ENCODE measurements at places on chromosomes 6 and 20.

GRCh38 chr6:152087701-152088100, 280.2 kb downstream of the ESR1 start:
- DNase-seq: no peak

DNA sequence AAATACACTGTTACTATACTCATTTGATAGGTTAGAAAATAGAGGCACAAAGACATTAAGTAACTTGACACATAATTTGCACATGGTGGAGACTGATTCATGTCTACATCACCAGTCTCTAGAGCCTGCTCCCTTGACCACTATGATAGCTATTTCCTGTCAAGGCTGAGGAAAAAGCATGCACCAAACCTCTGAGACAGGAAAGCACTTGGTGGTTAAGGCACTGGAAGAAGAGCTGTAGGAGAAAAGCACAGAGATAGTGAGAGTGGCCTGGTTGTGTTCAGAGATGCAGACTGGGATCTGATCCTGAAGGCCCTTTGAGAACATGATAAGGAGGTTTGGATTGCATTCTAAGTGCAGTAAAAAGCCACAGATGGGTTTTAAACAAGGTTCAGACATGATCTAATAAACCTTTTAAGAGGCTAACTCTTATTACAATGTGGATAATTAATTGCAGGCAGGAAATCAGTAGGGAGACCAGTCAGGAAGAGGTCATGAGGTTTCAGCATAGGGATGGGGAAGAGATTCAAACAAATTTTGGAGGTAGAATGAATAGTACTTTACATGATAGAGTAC, 168.9 kb downstream of the PHF3 start:
- no peak for DNase-seq

GRCh38 chr20:18284805-18285533, 3.4 kb upstream of the ZNF133 start:
- DNase-seq: no peak

GRCh38 chr6:41066867-41067304, 5.3 kb downstream of the OARD1 start:
- no peak for DNase-seq

GRCh38 chr6:4017834-4018170, 61.1 kb downstream of the FAM217A start:
- DNase-seq: no peak

GRCh38 chr6:20875369-20875963, 341.2 kb downstream of the CDKAL1 start:
- no peak for DNase-seq

GRCh38 chr20:10454151-10454750, 19.1 kb downstream of the SLX4IP start:
- no peak for DNase-seq

GRCh38 chr6:16248271-16248853, 10.0 kb downstream of the GMPR start:
- no peak for DNase-seq

GRCh38 chr20:49323622-49324238, 45.9 kb upstream of the ZNFX1 start:
- DNase-seq: no peak

- no peak for DNase-seq
These were observed 515.7 kb upstream of the FLRT3 start for GRCh38 chr20:14853079-14853478.

DNA sequence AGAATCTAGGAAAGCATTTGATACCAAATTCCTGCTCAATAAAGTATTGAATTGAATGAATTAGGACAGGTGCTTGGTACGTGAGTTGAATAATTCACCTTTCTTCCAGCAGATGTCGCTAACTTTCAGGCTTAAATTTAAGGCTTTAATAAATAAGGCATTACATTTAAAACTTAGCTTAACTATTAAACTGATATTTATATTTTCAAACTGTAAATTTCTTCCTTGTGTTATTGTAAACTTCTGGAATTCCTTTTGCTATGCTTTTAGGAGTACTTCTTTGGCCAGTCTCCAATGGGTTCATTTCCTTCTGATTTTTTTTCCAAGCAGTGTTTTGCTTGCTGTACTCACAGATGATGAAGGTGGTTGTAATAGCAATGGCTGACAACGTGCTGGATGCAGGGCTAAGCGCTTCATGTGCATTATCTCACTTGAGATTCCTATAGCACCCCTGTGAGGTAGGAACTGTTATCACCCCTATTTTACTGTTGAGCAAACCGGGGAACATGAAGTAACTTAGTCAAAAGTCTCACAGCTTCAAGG, 71.3 kb upstream of the SLC2A12 start:
- DNase-seq: no peak

GRCh38 chr6:168609914-168610490, 169.0 kb downstream of the SMOC2 start:
- DNase-seq: no peak

- DNase-seq: no peak
These were observed 15.9 kb upstream of the PTGIS start for GRCh38 chr20:49583669-49584417.

- no peak for DNase-seq
These were observed 211.6 kb downstream of the ALDH8A1 start for GRCh38 chr6:134738211-134738885.

DNA sequence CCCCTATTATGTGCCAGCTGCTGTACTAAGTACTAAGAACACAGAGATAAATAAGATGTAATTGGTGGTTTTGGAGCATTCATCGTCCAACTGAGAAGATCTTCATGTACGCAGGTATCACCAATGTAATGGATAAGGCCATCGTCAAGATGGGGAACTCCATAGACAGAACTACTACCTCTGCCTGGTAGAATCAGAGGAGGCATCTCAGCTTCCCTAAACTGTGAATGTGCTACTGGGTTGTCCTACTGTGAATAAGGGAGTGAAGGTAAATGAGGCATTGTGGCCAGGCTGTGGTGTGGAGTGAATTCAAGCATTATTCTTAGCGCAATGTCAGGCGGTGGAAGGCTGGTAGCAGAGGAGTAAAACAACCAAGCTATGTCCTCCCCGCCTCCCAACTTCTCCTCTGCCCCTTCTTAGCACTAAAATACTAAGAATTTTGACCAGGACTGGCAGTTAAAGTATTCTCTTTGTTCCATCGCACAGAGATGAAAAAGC, 68.2 kb downstream of the TBC1D7 start:
- no peak for DNase-seq

- no peak for DNase-seq
These were observed 19.7 kb downstream of the ACSS2 start for GRCh38 chr20:34896086-34896621.

DNA sequence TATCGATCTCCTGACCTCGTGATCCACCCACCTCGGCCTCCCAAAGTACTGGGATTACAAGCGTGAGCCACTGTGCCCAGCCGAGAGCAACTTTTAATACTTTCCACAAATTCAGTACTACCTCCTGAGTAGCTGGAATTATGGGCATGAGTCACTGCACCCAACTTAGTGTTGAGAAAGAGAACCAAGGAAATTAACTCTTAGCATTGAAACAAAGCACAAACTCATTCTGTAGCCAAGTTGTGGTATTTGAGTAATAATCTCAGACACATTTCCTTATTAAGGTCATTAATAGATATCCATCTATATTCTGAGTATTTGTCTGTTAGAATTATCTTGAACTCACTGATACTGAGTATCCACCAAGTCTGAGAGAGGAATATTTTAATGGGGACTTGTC, 14.3 kb upstream of the ELOVL2 start:
- no peak for DNase-seq

DNA sequence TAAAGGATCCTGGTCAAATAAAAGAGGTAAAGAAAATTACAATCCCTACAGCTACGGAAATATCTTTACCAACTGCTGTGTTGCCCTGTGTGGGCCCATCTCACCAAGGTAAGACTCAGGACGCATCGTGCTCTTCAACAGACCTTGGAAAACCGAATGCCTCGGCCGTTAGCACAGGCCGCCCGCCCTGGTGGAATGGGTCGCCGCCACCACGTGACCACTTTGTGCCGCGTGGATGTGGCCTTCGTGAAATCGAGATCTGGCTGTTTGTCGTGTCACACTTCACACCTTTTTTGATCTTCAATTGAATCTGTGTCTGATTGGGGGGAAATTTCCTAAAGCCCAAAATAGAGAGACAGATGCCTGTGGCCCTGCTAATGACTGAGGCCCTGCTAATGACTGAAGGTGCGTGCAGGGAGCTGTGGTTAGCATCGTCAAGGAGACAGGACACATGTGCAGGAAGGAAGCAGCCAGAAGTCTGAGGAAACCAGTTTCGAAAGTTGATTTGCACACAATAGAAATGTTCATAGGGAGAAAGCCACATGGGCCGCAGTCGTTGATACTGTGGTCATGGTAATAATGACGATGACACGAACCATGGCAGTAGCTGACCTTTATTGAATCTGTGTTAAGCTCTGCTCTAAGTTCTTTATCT, 175.7 kb upstream of the SNX9 start:
- DNase-seq: no peak

GRCh38 chr20:44583157-44583556, 778 bp downstream of the PKIG start:
- no peak for DNase-seq

DNA sequence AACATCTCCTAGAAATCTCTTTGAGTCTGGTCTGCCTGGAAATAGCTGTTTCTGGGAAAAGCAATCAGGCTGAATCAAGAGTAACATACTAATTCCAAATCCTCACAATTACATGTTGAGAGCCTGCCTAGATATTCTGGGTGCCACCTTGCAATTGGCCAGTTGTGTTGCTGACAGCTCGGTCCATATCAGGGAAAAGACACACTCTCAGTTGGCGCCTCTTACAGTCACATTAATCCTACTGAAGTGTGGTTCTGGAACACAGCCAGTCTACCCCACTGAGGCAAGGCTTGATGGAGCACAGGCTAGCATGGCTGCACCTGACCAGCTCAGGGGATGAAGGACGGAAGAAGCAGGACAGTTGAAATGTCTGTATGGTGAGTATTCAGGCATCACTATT, 121.4 kb upstream of the TAB2 start:
- no peak for DNase-seq

- DNase-seq: no peak
These were observed 101.8 kb downstream of the TTLL2 start for GRCh38 chr6:167426651-167427050.

- no peak for DNase-seq
These were observed 44.1 kb upstream of the ATXN1 start for GRCh38 chr6:16805243-16805950.

Measured in C1 segment of cervical spinal cord (tissue), 14 donors.